Stimulated activated CD4-positive, alpha-beta T cell treated with anti-CD3 and anti-CD28 coated beads, Interleukin-1b, Interleukin-23, amount 100 ng/mL, for 1 hour (primary cell): ENCODE measurements at places on chromosomes 5 and 9.

DNA sequence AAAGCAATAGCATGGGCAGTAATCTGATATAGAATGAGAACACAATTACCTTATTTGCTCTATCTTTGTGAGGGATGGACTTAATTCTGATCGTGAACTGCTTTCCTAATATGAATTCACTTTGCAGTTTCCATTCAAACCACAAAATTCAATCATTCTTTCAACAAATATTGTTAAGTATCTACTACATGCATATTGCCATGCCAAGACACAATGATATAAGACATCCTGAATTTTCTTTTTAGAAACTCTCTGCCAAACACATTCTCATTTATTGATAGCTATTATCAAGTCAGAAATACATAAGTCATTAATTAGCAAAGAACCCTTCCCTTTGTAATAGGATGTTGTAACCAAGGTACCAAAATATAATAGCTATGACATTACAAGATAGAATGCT is 121.6 kb upstream of the TARS1 start:
- DNase-seq = no peak

GRCh38 chr5:135442431-135443160 is 4.6 kb downstream of the DCANP1 start:
- DNase-seq = no peak

- no peak for DNase-seq
Observed at GRCh38 chr5:37835380-37835973, 4.4 kb downstream of the GDNF start.

GRCh38 chr5:66643387-66643786 is 47.2 kb downstream of the MAST4 start:
- no peak for DNase-seq

DNA sequence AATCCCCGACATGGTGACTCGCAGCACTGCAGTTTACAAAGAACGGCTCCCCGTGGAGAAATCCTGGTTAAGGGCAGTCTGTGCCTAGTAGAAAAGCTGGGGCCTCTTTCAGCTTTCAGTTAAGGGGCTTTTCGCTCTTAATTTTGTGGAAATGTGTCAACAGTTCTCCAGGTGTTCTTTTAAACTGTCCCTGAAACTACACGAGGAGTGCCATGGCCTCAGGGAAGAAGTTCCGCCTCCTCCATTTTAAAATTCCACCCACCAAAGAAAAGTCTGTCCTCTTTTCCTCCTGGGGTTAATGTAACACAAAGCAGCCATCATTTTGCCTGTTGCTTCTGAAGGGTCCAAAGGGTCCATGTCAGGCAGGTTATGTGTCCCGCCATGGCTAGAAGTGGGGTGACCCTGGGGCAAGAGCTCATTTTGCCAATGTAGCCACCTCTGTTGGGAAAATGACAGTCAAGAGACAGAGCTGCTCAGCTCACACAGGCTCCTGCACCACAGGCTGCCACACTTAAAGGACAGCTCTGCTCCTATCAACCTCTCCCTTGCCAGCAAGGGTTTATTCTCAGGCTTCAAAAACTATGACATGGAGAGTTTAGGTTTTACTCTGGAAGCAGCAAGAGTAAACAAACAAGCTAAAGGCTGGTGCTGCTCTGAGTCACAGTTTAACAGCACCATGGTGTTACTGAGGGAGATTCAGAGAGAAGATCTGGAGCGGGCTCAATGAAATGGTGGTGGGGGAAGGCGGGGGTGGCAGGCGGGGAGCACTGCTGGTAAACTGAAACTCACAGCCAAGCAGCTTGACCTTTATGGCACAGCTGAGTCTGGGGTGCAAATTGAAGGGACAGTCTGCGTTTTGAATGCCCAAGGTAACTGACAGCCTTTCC is 3.2 kb downstream of the WHRN start:
- DNase-seq = no peak

DNA sequence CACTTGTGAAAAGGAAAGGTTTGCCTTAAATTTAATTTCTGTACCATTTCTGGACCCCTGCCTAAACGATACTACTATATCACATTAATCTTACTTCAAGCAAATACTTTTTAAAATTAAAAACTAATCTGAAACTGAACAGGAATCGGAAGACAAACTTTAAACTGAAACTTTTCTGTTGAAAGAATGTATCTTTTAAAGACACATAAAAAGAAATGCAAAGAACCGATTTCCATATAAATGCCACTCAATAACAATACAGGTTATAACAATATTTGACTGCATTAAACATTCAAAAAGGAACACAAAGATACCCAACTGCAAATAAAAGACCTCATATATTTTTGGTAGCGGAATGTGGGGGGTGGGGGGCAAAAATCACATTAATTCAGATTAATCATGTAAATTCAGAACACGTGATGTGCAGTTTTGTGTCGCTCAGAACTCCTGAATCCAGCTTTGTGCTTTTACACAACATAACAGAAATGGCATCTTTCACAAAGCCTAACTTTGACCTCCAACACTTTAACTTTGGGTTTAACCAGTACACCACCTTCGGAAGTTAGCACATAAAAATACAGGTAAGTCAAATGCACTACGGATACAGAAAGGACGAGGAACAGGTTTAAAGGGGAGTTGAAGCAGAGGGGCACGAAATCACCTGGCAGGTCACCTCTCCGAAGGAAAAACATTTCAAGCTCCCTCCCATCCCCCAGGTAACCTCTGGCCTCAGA is 925 bp downstream of the LIFR start:
- DNase-seq = no peak
